ENCODE measurements at places on chromosomes 11 and 22.
A peak's percentile ranks its signal among the peaks of the same experiment; 100 is the strongest.

DNA sequence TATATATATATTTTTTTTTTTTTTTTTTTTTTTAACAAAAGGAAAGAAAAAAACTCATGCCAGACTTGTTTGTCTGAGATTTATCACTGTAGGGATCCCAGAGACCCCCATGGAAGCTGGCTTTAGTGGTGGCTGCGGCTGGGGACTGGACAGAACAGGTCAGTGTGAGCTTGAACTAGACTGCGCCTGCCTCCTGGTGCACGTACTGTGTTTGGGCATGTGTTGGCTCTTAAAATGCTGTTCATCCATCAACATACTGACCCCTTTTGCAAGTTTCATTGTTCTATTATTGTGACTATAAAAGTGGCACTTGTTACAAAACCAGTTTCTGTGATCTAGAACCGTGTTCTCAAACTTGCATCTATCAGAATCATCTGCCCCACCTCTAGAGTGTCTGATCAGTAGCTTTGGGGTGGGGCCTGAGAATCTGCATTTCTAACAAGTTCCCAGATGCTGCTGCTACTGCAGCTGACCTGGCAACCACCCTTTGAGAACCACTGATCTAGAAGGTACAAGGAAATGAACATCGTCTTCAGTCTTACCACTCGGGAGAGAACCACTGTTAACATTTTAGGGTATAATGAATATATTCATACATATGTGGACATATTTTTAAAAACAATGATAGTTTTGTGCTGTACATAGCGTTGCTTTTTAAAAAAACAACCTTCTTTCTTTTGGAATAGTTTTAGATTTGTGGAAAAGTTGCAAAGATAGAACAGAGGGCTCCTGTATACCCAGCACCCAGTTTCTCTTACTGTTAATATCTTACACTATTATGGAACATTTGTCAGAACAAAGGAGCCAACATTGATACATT is 54.0 kb downstream of the ZNRF3 start:
- no peak for DNase-seq

DNA sequence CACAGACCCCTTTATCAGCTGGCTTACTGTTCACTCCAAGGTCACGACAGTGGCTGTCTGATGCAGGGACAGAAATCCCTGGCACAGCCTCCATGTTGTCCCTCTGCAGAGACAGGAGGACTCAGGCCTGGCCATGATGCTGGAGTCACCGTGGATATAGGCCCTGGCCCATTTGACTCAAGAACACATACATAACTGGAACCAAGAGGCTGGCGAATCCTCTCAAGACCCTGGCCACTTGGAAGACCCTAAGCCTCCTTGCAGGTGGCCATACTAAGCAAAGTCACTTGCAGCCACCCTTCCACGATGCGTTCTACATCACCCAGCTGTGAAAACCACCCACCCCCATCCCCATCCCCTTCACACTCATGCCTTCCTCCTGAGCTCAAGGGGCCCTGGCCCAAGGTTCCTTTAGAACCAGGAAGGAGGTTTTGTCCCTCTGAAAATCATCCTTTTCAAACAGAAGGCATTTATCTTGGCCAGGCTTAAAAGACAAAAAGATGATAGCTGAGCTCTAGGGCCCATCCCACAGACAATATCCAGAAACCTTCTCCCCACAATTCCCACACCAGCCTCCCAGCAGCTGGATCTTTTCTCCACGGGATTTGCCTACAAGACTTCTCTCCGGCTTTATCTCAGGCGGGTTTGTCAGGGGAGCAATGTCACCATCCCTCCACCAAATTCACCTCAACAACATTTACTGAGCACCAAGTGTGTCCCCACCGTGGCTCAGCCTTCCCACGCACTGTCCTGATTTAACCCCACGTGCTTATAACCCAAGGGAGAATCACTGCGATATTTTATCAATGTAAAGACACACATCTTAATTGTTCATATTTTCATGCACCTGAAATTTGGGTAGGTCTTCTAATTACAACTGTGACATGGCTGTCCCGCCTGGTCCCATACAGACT is 123.4 kb upstream of the SERPIND1 start:
- DNase-seq = peak; percentile 12

DNA sequence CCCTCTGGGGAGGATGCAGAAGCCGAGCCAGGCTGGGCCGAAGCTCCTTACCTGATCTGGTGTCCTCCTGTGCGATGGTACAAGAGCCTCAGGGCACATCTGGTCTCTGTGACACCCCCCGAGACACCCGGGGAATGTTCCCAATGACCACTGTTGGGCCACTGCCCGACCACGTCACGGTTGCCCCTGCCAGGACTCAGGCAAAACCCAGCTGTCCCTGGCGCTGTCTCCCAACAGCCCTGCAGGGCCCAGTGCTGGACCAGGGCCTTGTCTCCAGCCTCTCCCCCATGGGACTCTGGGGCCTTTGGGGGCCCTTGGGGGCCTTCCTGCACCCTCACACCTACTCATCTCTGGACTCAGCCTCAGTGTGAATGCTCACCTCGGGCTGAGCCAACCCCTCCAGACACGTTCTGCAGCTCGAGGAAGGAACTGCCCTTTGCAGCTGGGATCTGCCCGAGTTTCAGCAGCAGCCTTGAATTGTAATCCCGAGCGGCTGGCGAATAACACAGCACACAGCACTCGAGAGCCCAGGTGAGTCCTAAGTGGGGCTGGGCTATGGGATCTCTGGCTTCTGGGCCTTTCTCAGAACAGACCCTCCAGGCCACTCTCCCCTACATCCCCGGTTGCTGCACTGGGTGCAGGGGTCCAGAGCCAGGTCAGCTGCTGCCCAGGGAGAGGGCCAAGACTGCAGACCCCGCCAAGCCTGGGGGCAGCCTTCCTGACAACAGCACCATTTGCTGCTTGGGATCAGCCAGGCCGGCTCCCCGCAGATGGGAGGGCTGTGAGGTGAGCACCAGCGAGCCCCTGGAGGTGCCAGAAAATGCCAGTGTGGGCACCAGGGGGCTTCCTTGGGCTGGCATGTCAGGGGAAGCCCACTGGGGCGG is 39.8 kb downstream of the RTN4R start:
- no peak for DNase-seq

GRCh38 chr11:76424379-76424778 is 20.4 kb upstream of the EMSY start:
- DNase-seq = no peak

- no peak for DNase-seq
Measured at GRCh38 chr11:76837696-76838677, 22.7 kb upstream of the ACER3 start.

DNA sequence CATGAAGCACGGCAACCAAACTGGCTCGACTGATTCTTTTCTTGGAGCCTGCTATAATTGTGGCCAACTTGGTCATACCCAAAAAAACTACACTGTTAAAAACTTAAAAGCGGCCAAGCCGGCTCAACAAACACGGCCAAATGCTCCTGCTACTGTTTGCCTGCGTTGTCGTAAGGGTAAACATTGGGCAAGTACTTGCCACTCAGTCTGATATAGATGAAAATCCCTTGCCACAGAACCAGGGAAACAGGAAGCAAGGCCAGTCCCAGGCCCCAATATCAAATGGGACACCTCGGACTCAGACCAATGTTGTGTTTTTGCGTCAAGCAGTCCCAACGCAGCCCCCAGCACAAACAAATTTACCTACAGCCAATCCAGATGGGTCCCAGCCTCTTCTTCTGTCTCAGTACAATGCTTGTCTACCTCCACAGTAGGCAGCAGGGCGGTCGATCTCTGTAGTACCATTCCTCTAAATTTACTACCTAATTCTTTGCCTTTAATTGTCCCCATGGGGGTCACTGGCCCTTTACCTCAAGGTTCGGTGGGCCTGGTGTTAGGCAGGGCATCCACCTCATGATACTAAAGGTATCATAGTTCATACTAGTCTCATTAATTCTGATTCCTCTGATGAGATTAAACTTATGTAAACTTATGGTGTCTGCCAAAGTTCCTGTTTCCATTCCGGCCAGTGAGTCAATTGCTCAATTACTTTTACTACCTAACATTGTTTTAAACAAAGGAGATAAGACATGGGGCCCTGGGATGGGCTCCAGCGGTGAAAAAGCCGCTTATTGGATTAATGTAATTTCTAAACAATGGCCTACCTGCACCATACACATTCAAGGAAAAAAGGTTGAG is 3.7 kb upstream of the COMT start:
- no peak for DNase-seq

DNA sequence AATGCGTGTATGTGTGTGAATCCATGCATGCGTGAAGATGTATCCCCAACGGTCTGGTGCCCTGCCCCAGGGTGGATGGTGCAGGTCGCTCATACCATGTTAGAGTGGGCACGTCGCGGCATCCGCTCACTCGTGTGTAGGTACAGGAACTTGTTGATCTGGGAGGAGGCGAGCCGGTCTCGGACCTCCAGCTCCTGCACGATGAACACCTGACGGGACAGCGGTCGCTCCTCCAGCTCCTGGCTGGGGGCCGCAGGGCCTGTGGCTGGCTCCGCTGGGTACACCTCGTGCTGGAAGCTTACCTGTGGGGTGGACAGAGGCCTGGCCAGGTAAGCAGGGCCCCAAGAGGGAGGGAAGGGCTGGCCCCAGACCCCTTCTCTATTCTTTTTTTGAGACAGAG is 18.5 kb downstream of the ATG2A start:
- no peak for DNase-seq

GRCh38 chr11:45100339-45100738 is 46.1 kb upstream of the PRDM11 start:
- no peak for DNase-seq

DNA sequence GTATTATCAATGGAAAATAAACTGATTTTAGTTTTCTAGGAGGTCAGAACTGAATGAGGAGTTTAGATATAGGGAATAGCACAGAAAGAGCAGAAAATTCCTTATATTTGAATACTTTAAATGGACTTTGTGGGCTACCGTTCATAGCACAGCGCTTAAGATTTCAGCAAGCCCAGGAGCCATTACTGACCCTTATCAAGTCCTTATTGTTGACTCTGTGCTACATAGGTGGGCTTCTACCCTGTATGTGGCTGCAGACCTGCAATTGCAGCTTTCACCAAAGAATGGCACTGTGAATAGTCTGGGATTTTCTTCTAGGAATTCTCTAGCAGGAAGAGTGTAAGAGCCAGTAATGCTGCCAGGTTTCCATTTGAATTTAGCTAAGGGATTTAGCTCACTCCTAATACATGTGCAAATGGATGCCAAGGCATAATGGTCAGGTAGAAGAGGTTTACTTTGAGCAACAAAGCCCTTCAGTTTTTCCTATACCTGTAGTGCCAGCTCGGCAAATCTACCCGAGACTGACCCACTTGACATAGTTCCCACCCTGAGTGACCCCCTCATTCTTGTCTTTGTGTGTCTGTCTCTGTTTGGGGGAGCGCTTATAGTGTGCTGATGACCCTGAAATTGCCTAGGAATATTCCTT is 42.5 kb upstream of the DLAT start:
- DNase-seq = no peak

GRCh38 chr11:58900479-58901420 is 38.5 kb upstream of the GLYATL1 start:
- peak; percentile 85 for DNase-seq

- no peak for DNase-seq
Measured at GRCh38 chr11:94834911-94835593, 66.9 kb downstream of the AMOTL1 start.

GRCh38 chr11:134152696-134153095 is 71.1 kb downstream of the NCAPD3 start:
- DNase-seq = no peak

GRCh38 chr11:64208796-64209562 is 2.5 kb downstream of the FERMT3 start:
- DNase-seq = no peak

GRCh38 chr22:37807410-37808293 is at the start of gene GCAT:
Gene GCAT (plus strand): TSS chr22:37807934. CDS start chr22:37807968, 34 bp downstream.
- DNase-seq = peak; percentile 95

DNA sequence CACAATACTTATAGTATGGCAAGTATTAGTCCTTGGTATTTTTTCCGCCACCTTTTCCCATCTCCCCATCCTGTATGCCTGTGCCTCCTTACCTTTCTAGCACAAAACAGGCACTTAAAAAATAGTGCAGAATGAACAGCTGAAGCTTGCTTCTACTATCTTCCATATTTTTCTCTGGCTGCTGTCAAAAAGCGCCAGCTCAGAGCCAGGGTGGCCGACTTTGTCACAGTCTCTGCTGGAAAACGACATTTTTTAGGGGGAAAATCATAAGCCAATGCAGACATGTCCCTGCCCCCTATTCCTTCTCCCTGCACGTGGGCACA is 26.5 kb upstream of the ROBO3 start:
- DNase-seq = no peak

- DNase-seq = peak; percentile 56
Measured at GRCh38 chr11:1421291-1421690, 31.6 kb downstream of the BRSK2 start.

DNA sequence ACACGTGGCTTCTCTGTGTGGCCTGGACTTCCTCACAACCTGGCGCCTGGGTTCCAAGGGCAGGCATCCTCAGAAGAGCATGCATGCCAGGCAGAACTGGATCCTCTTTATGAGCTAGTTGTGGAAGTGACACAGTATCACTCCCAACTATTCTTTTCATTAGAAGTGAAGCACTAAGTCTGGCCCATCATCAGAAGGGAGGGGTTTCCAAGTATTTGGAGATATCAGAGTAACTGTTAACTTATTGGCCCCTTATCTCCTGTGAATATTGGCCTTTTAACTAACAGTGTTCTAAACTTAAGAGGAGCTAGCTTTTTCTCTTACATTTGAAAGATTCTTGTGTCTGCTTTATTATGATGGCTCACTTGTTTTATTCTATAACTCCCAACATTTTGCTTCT is 35.5 kb downstream of the FDX1 start:
- DNase-seq = no peak

DNA sequence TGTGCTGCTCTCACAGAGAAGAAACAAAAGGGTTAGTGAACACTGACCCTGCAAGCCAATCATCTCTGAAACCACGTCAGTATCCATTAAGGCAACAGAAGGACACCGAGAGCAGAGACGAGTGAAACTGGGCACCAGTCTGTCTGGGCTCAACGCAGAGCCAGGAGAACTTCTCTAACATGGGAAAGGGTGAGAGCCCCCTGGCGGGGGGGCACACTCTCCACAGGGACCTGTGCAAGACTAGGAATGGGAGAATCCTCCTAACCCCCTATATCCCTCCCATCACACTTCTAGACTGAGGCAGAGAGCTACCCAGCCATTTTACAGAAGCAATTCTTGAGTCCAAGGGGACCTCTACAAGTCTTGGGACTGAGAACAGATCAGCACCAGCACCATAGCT is 285.8 kb downstream of the SOX6 start:
- no peak for DNase-seq

GRCh38 chr11:68575025-68575665 is 109.2 kb upstream of the GAL start:
- DNase-seq = no peak

DNA sequence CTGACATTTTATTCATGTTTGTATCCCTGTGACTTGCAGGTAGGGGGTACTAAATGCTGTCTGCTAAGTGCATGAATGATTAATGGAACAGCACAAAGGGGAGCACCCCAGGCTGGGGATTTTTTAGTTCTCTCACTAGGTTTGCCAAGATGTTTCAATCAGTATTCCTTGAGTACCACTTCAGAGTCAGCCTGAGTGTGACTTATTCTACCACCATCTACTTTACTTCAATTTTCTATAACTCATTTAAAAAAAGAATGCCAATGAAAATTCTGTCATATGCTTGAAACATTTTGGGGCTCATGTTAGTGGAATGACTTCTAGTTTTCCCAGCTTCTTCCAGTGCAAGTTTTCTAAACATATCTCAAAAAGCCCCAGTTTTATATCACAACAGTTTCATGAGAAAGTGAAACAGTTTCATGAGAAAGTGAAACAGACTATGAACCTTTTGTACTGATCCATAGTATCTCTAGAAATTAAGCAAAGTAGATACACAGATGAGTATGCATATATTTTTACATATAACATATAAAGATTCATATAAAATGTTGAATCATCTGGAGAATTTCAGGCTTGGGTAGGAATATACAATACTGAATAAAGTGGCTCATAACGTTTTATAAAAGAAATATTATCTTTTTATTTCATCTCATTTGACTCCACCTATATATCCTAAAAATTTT is 252.4 kb downstream of the GRM5 start:
- no peak for DNase-seq
